ENCODE measurements at places on chromosomes 13 and 19. TPM values are rescaled to one million over a fixed set of nuclear protein-coding genes. Genes with fewer than 3 reads are reported as not detected.

DNA sequence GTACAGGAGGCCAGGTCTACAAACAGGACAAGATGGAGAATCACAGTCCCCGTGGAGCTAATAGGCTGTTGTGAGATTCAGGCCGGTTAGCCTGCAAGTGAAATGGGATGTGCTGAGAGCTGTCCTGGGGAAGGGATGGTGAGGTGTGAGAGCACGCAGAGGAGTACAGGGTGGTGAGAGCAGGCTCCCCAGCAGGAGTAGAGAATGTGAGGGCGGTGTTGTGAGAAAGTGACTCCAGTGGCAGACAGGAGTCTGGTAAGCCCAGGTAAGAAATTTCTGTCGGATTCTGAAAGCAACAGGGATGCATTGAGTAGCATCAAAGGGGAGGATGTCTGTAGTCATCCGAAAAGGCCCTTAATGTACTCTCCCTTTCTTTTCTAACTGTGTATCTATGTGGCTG lies 50.7 kb upstream of the GPR183 start:
- DNase-seq = no peak

Gene OR7D4
- total RNA-seq = not detected

DNA sequence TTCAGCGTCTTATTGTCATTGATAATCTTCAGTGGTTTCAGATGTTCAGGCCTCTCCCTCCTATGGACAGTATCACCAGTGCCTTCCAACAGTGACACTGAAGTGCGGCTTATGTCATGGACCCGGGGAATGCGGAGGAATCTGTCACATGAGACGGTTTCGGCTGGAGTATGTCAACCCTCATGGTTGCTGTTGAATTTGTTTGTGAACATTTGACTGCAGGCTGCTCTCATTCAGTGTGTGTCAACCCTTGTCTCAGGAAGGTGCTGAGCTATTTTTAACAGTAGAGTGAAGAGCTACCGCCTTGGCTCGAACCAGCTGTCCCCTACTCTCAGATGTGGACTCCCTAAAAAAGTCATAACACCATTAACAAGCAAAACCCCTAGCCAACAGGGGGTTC lies 138.8 kb upstream of the RNF113B start:
- no peak for DNase-seq

DNA sequence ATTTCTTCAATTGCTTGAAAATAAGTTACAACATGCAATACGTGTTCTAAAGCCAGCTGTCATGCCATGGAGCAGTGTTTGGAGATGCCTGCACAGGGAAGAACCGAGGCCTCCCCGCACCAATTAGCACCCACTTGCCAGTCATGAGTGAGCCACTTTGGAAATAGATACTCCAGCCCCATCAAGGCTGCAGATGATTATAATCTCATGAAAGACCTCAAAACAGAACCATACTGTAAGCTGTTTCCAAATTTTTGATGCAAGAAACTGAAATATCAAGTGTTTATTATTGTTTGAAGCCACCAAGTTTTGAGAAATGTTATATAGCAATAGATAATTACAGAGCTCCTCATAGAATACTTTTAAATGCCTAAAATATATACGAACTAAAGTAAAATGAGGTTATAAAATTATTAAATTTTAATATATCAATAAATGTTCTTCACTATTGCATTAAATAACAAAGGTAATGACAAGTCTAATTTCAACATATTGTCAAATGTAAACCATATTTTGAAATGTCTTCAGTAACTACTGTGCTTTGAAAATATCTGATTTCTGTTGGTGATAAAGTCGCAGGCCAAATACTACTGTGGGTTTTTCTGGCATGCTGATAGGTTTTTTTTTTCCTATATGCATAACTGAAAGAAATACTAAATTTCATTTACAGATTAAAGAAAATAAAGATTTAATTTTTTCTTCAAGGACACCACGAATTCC lies 43.0 kb downstream of the DIAPH3 start:
- DNase-seq = no peak

Gene SERPINE3
- not detected for total RNA-seq

GRCh38 chr13:111204438-111205177 lies 89.5 kb downstream of the ARHGEF7 start:
- DNase-seq = no peak

DNA sequence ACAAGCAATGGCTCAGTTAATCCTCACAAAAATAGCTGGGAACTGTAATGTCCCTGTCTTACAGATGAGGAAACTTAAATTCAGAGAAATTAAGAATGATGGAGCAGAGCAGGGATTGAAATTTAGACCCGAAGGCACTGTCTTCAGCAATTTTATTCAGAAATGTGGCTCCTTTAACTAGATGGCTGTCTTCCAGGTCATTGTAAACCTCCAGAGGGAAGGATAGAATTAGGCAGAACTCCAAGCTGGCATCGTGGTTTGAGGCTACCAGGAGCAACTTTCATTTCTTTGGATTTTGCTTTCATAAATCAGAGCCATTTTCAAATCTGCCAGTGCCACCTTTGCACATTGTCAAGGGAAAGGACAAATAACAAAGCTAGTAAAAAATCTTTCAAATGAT lies 339.0 kb downstream of the DCT start:
- DNase-seq = no peak

Gene SRRM5
- total RNA-seq = 0.12 TPM

DNA sequence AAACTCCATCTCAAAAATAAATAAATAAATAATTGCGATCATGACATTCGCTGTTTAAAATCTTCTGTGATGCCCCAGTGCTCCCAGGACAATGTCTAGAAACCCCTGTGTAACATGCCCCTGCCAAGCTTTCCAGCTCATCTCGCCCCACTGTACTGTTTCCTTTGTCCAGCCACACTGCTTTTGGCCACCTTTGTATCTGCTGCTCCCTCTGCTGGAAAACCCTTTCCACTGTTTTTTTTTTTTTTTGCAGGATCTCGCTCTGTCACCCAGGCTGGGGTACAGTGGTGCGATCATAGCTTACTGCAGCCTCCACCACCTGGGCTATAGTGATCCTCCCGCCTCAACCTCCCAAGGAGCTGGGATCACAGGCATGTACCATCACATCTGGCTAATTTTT lies 7.5 kb downstream of the PLAUR start:
- DNase-seq = no peak

- DNase-seq = no peak
Observed at GRCh38 chr19:1183543-1184172, 9.6 kb upstream of the SBNO2 start.

Gene COL5A3
- total RNA-seq = not detected

Gene C19orf38
- total RNA-seq = not detected

Gene HSD11B1L
- 1.3 TPM for total RNA-seq

GRCh38 chr19:49247676-49248075 lies 77.3 kb downstream of the SLC6A16 start:
- no peak for DNase-seq

GRCh38 chr19:50639121-50640112 lies at the start of gene SYT3:
SYT3 (minus strand) TSS chr19:50639881; CDS start chr19:50637411, 2,470 bp downstream.
- no peak for DNase-seq

Gene IRGC
- total RNA-seq = not detected

DNA sequence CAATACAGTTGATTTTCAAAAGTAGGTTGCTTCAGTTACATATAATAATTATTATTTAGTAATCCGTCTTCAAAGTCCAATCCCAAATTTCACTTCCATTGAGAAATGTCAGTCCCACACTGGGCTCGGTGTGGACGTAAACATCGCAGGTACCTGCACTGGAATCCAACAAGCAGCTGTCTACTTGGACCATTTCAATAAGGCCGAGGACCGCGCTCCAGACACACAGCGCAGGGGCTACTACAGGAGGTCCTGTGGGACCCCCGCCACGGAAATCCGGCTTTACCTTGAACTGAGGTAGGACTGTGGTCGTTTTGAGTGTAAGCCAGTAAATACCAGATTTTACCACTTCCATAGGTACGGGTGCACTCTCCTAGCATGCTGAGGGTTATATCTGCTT lies 30.8 kb downstream of the IRS2 start:
- DNase-seq = no peak

- no peak for DNase-seq
Observed at GRCh38 chr19:48632692-48633147, 4.5 kb downstream of the DBP start.

- DNase-seq = no peak
Observed at GRCh38 chr19:32387701-32388392, 17.7 kb upstream of the DPY19L3 start.

- no peak for DNase-seq
Observed at GRCh38 chr13:93964146-93964512, 515.4 kb downstream of the DCT start.

All from SJCRH30 (cell line).